ENCODE measurements at places on chromosomes 6 and 20.

GRCh38 chr6:55543633-55544309 lies 35.2 kb downstream of the HMGCLL1 start:
- DNase-seq, result no peak

DNA sequence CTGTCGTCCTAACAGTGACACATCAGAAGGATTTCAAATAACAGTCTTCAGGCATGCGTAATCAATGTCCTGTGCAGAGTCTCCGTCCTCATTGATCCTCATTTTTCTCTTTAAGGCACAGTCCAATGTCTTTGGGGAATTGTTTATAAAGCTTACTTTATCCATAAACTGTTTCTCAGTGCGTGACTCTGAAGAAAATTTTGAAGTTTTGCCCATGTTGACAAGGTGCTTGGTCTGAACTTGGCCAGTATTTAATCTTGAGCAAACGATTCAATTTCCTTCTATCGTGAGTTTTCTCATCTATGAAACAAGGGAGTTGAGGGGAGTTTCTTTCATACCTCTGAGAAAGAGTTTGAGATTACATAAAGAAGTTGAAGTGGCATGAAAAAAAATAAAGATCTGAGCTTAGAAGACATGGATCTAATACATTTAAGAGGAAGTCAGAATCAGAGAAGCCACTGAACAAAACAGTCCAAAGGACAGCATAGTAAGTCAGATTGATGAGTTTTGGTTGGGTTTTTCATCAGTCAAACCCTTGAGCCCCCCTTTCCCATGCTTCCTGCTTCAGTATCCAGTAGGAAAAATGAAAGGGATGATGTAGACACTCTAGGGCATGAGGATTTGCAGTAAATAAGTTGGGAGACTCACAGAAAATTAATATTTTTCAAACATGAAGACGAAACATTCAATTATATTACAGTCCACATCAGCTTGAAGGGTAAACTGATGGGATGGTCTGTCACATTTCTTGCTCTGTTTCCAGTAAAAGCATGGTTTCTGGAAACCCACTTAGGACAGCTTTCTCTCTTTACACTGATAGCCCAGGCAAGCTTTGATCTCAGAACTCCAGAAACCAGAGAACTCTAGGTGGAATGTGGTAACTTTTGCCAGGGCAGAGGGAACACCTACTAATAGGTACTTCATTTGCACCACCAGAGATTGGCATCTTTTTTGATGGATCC lies 8.1 kb downstream of the EDN1 start:
- no peak for DNase-seq

- DNase-seq, result peak; percentile 46
These were observed 766 bp upstream of the TBC1D22B start for GRCh38 chr6:37256692-37257319.

DNA sequence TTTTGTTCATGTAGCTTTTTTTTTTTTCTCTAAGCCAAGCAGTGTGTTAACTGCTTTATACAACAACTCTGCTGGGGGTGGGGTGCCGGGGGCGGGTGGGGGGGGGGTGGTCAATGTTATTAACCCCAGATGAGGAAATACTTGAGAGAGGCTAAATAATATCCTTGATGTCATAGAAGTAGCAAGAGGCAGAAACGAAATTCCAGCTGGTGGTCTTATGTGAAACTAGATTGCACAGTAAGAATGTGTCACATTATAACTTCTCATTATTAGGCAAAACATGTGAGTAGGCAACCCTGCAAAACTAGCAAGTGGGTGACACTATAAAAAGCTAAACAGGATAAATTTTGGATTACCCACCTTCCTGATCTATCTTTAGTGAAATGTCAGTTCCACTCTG lies 12.8 kb downstream of the MYLK4 start:
- no peak for DNase-seq

- peak; percentile 26 for DNase-seq
These were observed 16.1 kb downstream of the TXNDC5 start for GRCh38 chr6:7894262-7895124.

DNA sequence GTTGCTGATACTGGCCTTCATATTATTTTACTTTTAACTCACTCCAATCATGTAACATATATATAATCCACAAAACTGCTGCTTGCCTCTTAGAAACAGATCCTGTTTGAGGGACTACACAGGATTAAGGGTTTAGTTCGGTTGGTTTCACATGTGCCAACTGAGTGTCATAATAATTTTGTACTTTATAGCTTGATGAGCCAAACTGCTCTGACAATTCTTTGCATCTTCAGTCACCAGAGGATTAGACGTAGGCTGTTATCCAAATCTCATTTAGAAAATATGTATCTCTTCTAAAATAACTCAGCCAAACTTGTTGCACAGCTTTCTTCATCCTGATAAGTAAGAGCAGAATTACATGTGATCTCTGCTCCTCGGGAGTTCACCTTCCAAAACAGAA lies 643.6 kb upstream of the PTCHD4 start:
- no peak for DNase-seq

DNA sequence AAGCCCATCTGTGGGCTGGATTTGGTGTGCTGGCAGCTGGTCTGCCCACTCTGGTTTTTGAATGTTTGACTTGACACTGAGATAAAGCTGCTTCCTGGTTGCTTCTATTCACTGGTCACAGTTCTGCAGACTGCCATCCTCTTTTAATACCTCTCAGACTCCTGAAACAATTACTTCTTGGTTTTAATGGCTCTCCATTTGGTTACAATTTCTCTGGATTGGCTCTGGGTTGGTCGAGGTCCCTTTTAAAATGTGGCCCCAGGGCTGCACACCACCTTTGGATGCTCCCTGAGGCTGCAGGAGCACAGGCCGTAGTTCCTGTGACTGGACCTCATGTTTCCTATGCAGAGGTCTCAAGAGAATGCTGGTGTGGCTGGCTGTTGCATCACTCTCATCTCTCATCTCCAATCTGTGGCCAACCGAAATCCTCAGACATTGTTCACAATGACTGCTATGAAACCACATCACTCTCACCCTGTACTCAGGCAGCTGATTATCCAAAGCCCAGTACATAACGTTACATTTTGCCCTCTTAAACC lies 98.5 kb downstream of the INSM1 start:
- DNase-seq, result peak; percentile 76

- no peak for DNase-seq
These were observed 112.5 kb downstream of the SOBP start for GRCh38 chr6:107602321-107603005.

- no peak for DNase-seq
These were observed 17.9 kb upstream of the SIRPB1 start for GRCh38 chr20:1637755-1638154.

DNA sequence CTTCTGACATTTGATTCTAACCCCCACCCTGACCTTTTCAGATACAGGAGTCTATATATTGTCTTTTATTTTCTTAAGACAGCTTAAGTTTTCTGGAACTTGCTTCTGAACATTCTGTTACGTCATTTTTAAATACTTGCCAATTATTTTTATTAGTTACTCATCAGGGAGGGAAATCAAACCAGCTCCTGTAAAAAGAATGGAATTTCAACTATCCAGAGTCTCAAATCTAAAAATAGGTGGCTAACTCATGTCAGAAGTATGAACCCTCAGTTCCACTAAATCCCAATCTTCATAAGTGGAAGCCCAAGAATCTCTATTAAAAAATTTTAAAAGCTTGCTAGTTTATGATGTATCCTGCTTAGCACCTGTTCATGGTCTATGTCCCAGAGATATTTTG lies 900.0 kb downstream of the KIF16B start:
- DNase-seq, result peak; percentile 96

GRCh38 chr6:106773996-106774629 lies 144.7 kb downstream of the QRSL1 start:
- no peak for DNase-seq

DNA sequence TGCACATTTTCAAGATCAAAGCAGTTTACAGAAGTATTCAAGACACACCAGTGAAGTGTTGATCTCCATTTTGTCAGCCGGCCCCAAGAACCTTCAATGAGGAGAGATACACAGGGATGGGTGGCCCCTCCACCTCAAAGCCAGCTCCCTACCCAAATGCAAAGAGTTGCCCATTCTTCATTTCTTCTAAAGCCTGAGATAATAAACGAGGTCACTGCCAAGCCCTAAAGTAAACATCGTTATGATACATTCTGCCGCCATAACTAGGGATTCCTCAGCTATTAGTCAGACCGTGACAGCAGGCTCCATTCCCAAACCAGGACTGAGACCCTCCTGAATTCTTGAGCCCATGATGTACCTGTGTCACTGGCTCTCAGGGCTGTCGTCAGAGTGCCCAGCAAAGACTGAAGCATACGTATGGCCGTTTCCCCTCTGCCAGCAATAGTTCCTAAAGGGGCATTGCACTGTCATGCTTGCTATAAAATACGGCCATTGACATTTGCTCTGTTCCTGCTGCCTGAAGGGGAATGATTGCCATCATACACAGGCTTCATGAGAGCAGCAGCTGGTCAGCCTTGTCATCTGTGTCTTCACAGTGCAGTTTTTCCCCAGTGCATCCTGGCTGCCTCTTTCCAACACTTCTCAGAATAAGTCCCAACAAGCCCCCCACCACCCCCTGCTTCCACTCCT lies 41.7 kb downstream of the ISM1 start:
- peak; percentile 48 for DNase-seq

DNA sequence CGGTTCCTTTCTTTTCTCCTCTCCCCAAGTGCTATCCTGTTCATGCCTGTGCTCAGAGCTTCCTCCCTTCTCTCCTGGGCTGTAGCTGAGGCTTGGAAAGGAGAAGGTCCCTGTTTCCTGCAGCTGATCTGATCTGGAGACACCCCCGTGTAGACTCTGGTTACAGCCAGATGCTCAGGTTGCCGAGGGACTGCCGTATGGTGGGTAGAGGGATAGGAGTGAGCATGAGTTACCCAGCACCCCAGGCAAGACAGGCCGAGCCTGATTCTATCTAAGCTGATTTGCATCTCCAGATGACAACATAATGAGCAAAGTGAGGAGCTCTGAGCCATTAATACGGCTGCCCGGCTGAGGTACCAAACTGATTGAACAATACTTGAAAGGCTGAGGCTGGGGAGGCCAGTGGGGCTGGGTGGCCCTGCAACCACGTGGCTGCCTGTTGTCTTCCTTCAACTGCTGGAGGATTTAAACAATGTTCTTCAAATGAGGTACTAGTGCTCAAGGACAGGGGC lies 91.8 kb downstream of the ASXL1 start:
- no peak for DNase-seq

All from EH (cell line).